ENCODE measurements at places on chromosomes 2 and 18.

DNA sequence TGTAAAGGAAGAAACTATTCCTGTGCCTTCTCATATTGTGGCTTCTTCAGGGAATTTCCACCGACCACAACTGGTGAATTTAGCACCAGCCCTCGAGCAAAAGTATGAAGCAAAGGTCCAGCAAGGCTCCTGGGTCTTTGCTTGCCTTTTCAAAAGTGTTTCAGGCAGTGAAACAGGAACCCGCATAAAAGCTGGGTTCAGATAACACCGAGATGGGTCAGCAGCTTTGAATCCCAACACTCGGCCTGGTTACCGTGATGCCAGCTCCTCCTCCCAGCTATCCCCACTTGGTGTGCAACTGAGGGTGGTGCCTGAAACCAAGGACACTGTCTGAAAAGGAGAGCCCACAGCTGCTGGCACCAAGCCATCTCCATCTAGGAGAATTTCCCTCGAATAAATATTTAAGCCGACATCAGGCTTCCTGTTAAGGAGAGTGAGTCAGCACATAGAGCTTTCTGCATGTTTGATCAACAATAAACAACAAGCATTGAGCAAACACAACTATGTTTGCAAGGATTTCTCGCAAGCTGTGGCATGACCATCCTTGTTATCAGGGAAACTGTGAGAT, 69.5 kb downstream of the ANTXR1 start:
- no peak for DNase-seq

GRCh38 chr2:224951723-224952481, 90.4 kb downstream of the DOCK10 start:
- DNase-seq, result no peak

GRCh38 chr2:155363349-155363888, 664.9 kb downstream of the KCNJ3 start:
- DNase-seq, result no peak

- DNase-seq, result no peak
These were observed 20.9 kb downstream of the SLC30A3 start for GRCh38 chr2:27241761-27242613.

DNA sequence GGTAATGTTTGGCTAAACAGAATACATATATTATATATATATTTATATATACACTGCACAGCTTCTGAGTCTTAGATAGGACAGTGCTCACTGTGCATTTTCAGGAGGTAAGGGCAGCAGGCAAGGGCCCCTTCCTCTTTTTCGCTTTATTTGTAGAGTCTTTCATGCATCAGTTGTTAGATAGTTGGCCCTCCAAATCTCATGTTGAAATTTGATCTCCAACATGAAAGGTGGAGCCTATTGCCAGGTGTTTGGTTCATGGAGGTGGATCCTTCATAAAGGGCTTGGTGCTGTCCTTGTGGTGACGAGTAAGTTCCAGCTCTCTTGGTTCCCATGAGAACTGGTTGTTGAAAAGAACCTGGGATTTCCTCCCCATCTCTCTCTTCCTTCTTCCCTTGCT, 48.1 kb downstream of the TSN start:
- DNase-seq, result no peak

- DNase-seq, result no peak
These were observed 25.8 kb downstream of the KCNJ3 start for GRCh38 chr2:154724194-154724797.

DNA sequence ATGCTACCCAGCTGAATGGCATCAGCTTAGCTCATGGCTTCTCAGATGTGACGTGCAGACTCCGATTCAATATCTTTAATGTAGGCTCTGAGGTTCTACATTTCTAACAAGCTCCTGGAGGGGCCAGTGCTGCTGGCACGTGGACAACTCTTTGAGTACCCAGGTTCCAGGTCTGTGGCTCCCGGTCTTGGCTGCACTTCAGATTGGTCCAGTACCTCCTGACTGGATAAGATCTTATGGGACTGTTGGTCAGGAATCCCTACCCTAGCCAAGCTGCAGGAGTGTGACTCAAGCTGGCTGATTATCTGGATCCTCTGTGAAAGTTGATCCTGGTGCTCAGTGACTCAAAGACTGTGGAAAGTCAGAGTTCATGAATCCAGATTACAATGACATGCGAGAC, 222.1 kb downstream of the ANKRD30B start:
- DNase-seq, result no peak

GRCh38 chr2:36356990-36357846, 1.6 kb downstream of the CRIM1 start:
- no peak for DNase-seq

DNA sequence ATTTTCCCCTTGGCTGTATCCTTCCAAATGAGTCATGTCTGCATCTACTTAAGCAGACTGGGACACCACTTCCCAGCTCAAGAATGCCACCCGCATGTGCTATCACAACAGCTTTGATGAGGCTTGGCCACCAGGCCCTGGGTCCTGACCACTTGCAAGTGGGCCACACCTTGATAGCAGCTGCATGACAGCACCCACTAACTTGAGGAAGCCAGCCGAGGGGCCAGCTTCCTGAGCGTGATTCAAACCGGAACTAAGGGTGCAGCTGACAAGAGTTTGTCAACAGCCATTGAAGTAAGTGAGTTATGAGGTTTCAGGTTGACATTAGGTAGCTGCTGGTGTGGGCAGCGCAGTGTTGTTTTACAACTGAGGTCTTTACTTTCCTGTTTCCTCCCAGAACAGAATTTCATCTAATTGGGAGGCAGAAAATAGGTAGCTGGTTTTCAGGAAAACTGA, 54.4 kb downstream of the EPHA4 start:
- DNase-seq, result peak; percentile 37

DNA sequence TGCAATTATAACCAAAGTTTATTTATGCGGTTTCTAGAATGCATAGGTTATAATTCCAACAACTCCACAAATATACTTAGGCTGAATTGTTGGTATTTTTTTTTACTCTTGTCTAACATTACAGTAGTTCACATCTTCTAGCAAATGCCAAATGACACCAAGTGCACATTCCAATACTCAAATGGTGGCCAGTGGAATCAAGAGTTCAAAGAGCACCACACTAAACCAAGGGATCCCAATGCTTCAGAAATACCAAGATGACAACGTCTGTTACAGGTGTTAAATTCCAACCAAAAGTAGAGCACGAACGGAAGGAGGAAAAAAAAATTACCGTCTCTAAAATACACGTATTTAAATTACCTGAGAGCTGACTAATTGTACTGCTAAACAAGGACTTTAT, 136.2 kb downstream of the TMEM247 start:
- no peak for DNase-seq

GRCh38 chr18:32610176-32610575, 139.5 kb upstream of the GAREM1 start:
- no peak for DNase-seq

DNA sequence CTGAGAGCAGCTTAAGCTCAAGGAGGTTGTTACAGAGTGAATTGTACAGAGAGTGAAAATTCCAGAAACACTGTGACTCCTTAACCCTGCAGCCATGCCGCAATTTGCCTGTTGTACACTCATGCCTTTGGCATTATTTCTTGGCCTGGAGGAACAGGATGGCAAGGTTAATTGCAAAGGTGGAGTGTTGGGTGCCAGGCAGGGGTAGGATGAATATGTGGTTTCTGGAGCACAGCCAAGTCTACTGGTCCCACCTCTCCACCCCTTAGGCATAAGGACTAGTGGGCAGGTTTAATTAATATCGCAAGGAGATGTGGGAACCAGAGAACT, 250.2 kb downstream of the LRRTM1 start:
- no peak for DNase-seq

DNA sequence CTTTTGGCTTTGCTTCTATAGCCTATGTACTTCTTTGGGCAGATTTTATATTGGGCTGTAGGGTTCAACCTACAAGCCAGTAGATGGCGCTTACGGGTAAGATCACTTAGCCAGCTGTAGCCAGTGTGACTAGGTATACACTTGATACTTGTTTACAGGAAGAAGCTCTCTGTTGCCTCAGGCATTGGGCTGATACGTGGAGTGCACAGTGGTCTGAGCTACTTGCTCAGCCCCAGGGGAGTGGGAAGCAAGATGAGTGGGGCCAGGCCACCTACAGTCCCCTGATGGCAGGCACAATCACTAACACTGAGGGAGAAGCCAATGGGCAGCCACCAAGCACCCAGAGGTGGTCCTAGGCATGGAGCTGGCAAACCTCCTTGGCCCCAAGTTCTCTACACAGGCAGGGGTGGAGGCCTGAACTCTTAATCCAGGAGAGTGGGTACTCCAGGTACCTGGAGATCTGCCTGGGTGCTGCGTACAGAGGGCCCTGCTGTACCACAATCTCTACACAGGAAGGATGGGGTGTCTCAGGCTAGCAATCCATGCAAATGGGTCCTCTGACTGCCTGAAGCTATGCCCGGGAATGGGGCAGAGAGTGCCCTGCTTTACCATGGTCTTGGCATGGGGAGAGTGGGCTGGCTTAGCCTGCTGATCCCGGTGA, 122.2 kb downstream of the NCOA1 start:
- peak; percentile 1 for DNase-seq

DNA sequence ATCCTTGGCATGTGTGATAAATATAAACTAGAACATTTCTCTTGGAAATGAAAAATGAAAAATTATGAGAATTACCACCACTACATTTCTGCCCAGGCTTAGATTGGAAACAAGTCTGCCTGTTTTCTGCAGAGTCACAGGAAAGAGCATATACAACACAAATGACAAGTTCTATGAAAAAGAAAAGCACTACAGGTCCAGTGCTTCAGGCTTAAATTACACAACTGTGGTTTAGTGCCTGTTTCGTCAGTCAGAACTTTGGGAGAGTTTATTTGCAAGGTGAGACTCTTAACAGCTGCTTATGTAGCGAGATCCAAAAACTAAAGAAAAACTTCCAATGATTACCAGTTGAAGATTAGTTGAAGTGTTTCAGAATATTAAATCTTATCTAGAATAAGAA, 68.9 kb downstream of the RTN4 start:
- DNase-seq, result no peak

DNA sequence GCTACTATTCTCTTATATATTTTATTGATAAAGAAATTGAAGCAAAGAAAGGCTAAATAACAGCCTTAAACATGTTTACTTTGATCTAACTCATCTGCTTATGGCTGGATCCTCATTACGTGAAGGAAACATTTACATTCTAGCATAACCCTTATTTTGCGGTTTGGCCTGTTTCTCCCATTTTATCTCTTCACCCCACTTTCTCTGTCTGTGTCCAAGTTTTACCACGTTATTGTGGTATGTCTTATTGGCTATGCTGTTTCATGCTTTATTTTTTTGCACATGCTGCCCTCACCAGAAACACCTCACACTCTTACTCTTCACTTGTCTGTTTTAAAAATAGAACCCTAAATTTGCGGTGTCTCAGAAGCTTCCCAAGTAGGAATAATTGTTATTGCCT, 78.5 kb downstream of the RPIA start:
- no peak for DNase-seq

DNA sequence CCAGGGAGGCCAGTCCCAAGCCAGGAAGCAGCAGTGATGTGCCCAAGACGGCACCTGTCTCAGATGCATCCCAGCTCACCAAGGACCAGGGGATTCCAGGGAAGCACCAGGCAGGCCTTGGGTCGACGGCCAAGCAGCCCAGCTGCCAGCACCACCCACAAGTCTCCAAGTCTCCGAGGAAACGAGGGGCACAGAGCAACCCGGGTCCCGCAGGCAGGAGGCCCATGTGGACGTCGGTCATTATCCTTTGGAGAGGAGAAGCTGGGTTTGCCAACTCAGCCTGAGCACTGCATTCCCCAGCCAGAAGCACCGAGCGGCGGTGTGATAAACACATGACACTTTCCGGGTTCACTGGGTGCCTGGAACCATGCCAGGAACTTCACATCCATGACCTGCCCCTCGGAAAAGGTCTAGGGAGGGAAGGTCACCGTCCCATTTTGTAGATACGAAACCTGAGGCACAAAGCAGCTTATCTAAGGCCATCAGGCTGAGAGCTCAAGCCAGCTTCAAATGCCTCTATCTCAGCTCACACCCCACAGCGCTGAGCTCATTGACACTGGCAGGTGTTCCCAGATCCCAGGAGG, 104.5 kb downstream of the ZNF516 start:
- no peak for DNase-seq

DNA sequence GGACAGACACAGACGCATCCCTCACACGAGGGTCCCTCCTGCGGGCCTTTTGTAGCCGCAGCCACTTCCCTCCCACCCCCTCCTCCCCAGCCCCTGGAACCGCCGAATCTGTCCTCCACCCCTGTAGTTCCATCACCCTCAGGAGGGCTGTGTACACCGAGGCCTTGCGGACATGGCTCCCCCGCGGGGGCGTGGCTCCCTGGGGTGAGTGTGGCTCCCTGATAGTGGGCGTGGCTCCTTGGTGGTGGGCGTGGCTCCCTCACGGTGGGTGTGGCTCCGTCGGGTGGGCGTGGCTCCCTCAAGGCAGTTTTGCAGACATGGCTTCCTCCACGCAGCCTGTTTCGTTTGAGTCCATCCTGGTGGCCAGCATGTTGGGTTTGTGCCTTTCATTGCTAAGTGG, 420.7 kb upstream of the SALL3 start:
- no peak for DNase-seq

GRCh38 chr2:125172181-125172580, 1147.1 kb downstream of the CNTNAP5 start:
- no peak for DNase-seq

DNA sequence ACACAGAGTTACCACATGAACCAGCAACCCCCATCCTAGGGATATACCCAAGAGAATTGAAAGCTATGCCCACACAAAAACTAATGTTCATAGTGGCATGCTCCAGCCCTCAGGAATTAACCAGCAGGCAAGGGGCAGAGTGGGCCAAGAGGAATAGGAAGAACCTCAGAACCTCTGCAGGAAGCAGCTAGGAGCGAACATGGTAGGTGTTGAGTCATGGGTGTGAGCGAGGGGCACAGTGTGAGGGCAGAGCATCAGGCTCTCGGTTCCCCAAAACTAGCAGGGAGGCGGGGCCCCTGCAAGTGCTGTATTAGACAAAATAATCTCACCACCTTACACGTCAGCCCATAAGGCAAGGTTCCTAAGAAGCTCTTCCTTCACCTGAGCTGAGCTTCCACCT, 5.6 kb upstream of the RUFY4 start:
- no peak for DNase-seq

DNA sequence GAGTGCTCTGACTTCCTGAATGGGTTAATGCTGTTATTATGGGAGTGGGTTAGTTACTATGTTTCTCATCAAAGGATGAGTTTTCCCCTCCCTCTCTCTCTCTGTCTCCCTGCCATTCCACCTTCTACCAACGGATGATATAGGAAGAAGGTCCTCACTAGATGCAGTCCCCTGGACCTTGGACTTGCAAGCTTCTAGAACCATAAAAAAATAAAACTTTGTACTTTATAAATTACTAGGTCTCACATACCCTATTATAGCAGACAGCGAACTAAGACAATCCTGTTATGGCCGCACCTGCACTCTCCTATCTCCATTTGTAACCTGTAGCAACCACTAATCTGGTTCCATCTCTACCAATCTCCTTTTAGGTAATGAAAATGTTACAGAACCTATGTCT, 564.9 kb downstream of the CNTNAP5 start:
- no peak for DNase-seq

- no peak for DNase-seq
These were observed 2.8 kb upstream of the KLHL14 start for GRCh38 chr18:32775628-32776027.
